ENCODE measurements at places on chromosomes 5 and 9.

DNA sequence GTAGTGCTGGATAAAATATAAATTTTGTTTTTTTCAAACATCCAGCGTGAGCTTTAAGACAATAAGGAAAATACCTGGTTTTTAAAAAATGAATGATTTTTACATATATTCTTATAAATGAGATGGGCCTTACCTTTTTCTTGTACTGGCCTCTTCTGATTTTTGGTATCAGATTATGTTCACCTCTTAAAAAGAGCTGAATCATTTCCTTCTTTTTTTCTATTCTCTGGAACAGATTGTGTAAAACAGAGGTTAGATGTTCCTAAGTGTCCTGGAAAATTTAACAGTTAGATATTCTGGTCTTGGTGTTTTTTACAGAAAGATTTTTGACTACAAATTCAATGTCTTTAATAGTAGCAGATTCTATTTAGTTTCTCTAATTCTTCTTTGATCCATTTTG is 74.6 kb downstream of the NDUFAF2 start:
- no peak for DNase-seq

GRCh38 chr5:165837286-165837685 is 2331.9 kb downstream of the MAT2B start:
- no peak for DNase-seq

- DNase-seq, result no peak
Measured at GRCh38 chr5:7762267-7762666, 88.7 kb downstream of the CFAP90 start.

DNA sequence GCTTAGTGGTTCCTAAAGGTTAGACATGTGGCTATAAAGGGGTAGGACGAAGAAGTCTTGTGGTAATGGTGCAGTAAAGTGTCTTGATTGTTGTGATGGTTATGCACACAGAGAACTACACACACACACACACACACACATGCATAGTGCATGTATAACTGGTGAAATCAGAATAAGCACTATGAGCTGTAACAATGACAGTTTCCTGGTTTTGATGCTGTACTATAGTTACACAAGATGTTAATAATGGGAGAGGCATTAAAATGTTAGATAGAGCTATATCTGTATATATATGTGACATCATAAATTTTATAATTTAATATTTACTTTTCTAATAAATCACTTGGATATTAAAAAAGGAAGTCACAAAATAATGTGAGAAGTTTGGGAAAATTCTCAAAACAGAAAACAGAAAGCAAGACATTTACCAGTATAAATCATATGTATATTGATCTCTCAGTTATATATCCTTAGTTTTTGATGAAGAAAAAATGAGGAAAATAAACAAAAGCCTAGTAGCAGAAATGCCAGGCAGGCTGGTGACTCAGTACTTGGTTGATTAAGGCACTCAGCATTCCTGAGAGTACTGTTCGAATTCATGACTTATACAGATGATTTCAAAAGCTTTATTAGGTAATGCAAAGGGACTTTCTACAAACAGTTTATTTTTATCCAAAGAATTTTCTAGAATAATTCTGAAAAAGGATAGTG is 350.5 kb upstream of the DAB2 start:
- peak; percentile 83 for DNase-seq

- peak; percentile 41 for DNase-seq
Measured at GRCh38 chr9:121498487-121499176, 1.0 kb downstream of the GGTA1 start.

DNA sequence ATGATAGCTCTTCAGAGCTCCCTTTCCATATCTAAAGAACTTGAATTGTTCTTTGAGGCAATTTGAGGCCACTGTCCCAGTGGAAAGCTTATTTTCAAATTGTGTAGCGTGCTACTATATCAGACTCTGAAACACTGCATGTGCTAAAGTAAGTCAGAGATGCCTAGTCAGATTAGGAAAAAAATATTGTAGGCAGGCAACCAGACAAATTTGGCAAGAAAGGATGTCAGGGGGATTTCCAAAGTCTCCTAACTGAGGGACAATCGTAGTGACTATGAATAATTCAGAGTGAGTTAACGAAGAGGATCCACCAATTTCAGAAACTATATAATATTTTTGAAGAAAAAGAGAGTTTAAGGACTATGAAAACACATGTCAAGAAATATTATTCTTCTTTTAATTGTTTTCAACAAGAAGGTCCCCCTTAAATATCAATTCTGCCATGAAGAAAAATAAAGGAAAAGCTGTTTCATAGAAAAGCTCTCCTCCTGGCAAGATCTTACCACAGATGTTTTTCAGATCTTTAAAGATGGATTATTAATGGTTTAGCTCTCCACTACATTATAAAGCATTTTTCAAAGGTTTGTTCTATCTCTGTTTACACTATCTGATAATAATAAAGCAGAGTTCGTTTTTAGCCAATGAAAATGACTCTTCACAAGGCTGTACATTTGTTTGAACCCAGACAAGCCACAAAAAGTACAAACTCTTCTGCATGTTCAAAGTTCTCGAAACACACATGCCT is 273.5 kb upstream of the PTGER4 start:
- no peak for DNase-seq

GRCh38 chr5:44945743-44946142 is 137.0 kb downstream of the MRPS30 start:
- no peak for DNase-seq

- peak; percentile 71 for DNase-seq
Measured at GRCh38 chr5:180323941-180324600, 29.1 kb downstream of the GFPT2 start.

DNA sequence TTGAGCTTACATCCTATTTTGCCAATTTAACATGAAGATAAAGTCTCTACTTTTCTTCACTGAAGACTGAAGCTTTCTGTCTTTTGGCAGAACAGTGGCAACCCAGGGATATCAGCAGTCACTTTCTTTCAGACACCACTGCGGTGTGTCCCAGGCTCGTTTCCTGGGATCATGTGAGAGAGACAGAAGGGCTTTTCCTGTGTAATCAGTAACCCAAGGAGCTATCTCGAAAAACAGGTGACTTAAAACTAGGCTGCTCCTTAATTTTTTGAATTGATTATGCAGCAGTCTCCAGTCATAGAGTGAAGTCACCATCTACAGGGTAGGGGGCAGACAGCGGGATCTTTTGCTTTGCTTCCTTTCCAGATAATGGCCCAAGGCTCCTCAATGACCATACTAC is 68.5 kb downstream of the ZNF462 start:
- no peak for DNase-seq

GRCh38 chr5:38557308-38557710 is 863 bp upstream of the LIFR start:
- DNase-seq, result no peak

- DNase-seq, result peak; percentile 77
Measured at GRCh38 chr9:32378496-32378895, 5.9 kb upstream of the ACO1 start.

- DNase-seq, result no peak
Measured at GRCh38 chr5:137097203-137097602, 401.9 kb downstream of the SPOCK1 start.

GRCh38 chr5:33433303-33434240 is 7.2 kb upstream of the TARS1 start:
- no peak for DNase-seq

DNA sequence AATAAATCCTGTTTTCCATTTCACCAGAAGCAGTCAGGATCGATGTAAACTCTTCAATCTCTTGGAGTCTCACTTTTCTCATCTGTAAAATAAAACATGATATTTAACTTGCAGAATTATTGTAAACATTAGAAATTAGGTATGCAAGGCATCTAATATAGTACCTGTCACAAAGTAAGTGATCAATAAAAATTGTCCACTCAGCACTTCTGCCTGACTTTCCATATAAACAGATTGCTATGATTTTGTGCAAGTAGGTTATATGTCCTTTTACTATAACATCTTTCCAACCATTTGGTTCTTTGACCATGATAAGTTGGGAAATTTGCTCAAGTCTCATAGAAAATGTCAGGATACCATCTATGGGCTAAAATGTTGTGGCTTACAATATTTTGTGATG is 148.8 kb upstream of the MTAP start:
- DNase-seq, result no peak

- no peak for DNase-seq
Measured at GRCh38 chr9:19224563-19224962, 5.9 kb upstream of the DENND4C start.

GRCh38 chr9:109329638-109330258 is 8.9 kb upstream of the EPB41L4B start:
- peak; percentile 32 for DNase-seq

GRCh38 chr9:131442351-131442750 is 48.5 kb downstream of the PRRC2B start:
- DNase-seq, result no peak

GRCh38 chr9:16705111-16705604 is 165.3 kb downstream of the BNC2 start:
- peak; percentile 99 for DNase-seq

- DNase-seq, result no peak
Measured at GRCh38 chr5:158855510-158855909, 244.2 kb downstream of the EBF1 start.

DNA sequence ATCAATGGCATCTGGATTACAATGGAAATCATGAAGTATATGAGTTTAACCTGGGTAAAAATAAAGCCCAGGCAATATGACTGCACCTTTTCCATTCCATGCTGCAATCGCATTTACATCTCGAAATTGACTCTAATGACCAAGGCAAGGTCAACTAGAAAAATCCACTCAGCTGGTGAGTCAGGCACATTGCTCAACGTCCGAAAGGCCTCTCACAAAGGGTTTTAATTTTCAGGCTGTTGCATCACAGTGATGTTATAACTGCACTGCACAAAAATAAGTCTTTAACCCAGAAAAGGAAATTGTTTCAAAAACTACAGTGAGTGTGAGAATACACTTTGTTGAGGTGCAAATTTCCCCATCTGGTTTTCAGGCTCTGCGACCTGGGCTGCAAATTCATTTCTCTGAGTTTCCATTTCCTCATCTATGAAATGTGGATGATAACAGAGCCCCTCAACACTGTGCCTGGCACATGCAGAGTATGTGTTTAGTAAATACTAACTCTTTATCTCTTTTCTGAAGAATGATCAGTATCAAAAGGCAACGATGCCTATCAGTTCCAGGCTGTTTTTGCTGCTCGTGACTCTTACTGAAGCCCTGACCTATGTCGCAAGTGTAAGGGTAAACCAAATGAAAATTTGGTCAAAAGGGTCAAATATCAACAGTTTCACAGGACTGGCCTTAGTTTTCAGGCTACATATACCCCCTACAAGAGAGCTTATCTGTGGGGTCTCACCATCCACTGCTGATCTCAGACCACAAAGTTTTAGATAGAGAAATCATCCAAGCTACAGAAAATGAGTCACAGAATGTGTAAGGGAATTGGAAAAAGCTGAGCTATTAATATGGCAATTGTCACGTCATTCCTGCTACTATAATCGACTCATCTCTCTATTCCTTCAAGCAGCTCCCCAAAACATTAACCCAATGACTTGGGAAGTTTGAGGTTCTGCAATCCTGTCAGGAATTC is 4.1 kb downstream of the NFIL3 start:
- peak; percentile 84 for DNase-seq

GRCh38 chr9:134864821-134865190 is 15.8 kb upstream of the FCN2 start:
- no peak for DNase-seq

DNA sequence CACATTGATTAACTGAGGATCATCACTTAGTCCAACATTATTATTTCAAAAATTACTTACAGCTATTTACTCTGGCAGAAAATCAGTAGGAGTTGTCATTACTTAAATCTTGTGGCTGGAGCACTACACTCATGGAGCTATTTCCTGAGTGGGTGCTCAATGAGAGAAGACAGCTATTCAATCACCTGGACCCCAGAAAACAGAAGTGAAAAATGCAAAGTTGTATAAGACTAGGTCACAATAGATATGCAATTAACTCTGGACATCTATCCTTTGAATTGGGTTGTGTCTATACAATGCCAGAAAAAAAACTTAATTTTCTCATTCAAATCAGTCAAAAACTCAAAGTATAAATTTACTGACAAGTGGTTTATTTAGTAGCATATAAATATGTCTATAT is 340.9 kb downstream of the EFNA5 start:
- DNase-seq, result no peak

GRCh38 chr5:24110004-24110615 is 534.7 kb downstream of the CDH10 start:
- DNase-seq, result peak; percentile 4

GRCh38 chr5:61410811-61411210 is 78.8 kb downstream of the ZSWIM6 start:
- DNase-seq, result no peak

DNA sequence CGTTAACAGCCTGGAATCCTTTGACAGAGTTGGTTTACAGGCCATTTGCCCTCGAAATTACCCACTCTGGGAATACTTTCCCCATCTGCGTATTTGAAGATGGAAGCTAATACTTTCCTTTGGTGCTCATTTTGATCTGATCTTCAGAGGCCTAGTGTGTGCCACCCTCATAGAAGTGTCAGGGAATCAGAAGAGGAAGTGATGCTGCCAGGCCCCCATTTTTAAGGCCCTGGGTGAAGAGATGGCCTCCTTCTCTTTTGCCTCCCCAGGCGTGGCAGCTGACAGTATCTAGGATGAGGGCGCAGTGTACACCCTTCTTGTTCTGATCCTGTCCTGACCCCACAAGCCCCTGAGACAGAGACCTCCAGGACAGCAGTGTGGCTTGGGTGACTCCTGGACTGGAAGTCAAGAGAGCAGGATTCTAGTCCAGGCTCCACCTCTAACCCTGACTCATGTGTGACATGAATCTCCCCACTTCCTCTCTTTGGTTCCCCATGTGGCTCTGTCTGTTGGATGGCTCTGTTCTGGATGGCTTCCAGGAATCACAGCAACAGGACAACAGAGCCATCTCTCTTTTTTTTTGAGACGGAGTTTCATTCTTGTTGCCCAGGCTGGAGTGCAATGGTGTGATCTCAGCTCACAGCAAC is 27.8 kb downstream of the CSF1R start:
- DNase-seq, result peak; percentile 30

DNA sequence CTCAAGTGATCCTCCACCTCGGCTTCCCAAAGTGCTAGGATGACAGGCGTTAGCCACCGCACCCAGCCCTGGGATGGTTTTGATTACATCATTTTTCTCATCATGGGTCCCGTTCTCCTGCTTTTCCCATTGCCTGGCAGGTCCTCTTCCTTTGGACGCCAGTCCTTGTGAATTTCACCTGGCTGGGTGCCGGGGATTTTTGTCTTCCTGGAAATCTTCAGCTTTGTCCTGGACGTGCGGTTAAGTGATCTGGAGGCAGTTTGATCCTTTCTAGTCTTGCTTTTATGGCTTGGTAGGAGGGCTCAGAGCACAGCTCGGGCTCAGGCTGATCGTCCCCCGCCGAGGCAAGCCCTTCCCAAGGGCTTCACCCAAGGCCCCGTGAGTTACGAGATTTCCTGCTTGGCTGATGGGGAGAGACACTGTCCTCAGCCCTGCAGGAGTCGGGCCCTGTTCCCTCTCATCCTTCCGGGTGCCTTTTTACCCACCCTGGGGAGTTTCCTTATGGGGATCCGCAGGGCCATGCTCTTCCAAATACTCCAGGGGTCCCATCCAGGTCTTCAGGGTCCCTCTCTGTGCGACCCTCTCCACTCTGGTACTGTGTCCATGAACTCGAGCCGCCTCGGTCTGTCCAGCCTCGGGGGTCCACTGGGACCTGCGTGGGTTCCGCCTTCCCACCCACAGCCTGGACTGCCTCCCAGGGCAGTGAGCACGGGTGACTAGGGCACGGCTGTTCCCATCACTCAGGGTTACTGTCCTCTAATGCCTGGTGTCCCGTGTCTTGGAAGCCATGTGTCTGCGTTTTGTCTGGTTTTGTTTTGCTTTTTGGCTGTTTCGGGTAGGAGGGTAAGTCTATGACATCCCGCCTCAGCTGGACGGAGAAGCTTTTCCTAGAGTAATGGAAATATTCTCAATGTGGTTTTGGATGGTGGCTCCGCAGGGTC is 22.3 kb upstream of the EGFL7 start:
- DNase-seq, result no peak

GRCh38 chr5:132100672-132101261 is 27.2 kb downstream of the CSF2 start:
- no peak for DNase-seq

GRCh38 chr9:130860458-130861316 is 25.6 kb downstream of the ABL1 start:
- peak; percentile 98 for DNase-seq
